ENCODE measurements at places on chromosomes 6 and 20. TPM values are rescaled to one million over a fixed set of nuclear protein-coding genes. Genes with fewer than 3 reads are reported as not detected.

DNA sequence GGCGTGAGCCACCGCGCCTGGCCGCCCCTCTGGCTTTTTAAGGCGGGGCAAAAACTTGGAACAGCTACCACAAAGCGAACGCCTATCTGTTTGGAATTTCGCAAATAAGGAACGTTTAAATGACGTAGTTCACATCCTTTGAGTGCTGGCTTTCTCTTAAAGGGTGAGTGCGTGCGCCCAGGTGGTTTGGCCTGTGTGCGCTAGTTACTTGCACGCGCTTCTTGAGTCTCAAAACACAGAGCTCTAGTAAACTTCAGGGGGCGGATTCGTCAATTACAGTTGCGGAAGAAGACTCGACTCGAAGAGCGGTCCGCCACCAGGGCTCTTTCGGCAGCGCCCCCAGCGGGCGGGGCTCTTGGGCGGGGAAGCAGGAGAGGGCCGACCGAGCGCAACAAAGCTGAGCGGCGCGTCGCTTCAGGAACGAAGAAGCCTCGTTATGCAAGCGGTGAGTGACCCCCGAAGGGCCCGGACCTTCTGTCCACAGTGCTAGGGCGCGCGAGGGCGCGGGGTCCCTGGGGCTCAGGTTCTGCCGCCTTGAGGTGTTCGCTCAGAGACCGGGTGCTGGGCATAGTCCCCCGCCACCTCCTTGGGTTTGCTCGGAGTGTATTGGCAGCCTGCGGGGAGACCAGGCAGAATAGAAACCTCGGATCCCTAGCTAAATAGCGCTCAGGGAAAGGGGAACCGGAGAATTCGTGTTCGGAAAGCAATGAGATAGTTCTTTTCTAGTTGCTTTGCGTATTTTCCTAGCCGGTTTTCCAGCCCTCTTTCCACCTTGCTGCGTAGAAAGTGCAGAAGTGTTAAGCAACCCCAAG is at the start of gene SYCP2L:
Gene SYCP2L (plus strand): TSS at position 362 of the 812 bp plus-strand sequence. CDS start 75 bp downstream, at position 437.
- H3K4me1 ChIP-seq = peaks cover 39% of the 10 kb centered on the region
- no peak for DNase-seq
- peaks cover 66% of the 10 kb centered on the region for H3K27me3 ChIP-seq
- H3K36me3 ChIP-seq = no peaks in the 10 kb centered on the region
- H3K4me3 ChIP-seq = peak within 1 kb of the TSS; percentile 49
- H3K27ac ChIP-seq = no peak within 1 kb of the TSS

DNA sequence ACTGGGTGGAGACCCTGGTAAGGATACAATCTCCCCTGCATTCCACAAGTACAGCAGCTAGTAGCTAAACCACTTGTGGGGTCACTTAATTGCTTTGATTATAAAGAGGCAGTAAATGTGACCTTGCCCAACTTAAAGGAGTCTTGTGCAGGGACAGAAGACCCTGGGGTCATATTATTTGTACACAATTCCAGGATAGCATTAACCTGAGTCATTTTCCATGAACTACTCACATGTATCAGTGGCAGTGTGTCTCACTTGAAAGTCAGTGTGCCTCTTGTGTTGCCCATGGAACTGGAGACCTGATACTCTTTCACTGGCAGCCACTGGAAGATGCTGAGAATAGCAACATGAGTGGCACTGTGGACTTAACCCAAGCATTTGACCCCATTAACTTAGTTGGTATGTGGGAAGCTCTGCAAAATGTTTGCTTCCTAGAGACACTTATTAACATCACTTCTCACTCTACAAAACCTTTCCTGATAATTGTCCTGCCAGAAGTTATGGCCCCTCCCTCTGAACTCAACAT is 28.9 kb downstream of the CLIC5 start:
- no peaks in the 10 kb centered on the region for H3K4me1 ChIP-seq
- no peak overlapping the region for H3K4me3 ChIP-seq

- H3K27ac ChIP-seq = no peak overlapping the region
- peaks cover 3% of the 10 kb centered on the region for H3K4me1 ChIP-seq
- H3K4me3 ChIP-seq = no peak overlapping the region
- H3K27me3 ChIP-seq = no peaks in the 10 kb centered on the region
- no peak for DNase-seq
- H3K36me3 ChIP-seq = peaks cover 21% of the 10 kb centered on the region
Measured at GRCh38 chr6:152371775-152372174, 265.4 kb downstream of the SYNE1 start.

DNA sequence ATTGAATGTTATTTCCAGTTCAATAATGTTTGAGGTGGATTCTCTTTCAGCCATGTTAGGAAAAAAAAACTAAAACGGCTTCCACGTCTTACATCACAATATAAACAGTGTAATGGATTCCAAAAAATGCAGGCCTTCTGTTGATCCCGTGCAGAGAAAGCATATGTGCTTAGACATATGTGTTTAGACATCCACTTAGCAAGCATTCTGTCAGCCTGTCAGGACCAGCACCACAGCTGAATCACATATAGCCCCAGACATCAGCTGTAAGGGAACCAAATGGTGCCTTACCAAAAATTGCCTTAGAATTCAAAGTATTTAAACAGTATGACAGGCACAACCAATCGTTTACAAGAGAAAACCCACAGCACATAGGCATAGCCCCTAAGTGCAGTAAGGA is 304.9 kb downstream of the EYA4 start:
- H3K27ac ChIP-seq = no peak overlapping the region
- H3K4me1 ChIP-seq = no peaks in the 10 kb centered on the region
- no peaks in the 10 kb centered on the region for H3K27me3 ChIP-seq
- DNase-seq = no peak
- no peaks in the 10 kb centered on the region for H3K36me3 ChIP-seq

ZSWIM1 gene
- 15.4 TPM for total RNA-seq

DNA sequence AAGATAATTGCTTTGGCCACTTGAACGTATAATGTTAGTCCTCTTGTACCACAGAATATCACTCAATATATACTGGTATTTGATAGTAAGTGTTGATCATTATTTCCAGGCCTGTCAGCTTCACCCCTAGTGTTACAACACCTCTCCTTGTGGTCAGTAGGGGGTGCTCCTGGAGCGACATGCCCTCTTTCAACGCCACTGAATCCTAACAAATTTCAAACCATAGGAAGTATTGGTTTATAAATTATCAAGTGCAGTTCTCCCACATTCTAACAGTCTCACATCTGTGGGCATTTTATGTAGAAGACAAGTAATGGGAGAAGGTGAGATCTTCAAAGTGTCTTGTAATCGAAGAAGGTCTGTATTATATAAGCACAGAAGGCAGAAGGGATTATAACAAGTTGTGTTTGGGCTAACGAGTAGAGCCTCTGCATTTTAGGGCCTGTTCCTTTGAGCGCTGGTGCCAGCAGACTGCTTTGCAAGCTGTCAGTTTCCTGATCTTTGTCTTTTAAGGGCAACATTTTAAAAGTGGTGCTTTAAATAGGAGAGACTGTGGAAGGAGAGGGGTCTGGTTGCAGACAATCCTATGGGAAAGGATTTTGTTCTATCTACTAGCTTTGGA is 57.1 kb upstream of the CEP162 start:
- no peaks in the 10 kb centered on the region for H3K4me1 ChIP-seq
- H3K27me3 ChIP-seq = no peaks in the 10 kb centered on the region
- H3K4me3 ChIP-seq = no peak overlapping the region
- DNase-seq = no peak
- H3K27ac ChIP-seq = no peak overlapping the region

GRCh38 chr6:132960720-132961119 is 146.4 kb downstream of the RPS12 start:
- H3K36me3 ChIP-seq = no peaks in the 10 kb centered on the region
- H3K27me3 ChIP-seq = peaks cover 5% of the 10 kb centered on the region
- no peak for DNase-seq
- no peaks in the 10 kb centered on the region for H3K4me1 ChIP-seq

DNA sequence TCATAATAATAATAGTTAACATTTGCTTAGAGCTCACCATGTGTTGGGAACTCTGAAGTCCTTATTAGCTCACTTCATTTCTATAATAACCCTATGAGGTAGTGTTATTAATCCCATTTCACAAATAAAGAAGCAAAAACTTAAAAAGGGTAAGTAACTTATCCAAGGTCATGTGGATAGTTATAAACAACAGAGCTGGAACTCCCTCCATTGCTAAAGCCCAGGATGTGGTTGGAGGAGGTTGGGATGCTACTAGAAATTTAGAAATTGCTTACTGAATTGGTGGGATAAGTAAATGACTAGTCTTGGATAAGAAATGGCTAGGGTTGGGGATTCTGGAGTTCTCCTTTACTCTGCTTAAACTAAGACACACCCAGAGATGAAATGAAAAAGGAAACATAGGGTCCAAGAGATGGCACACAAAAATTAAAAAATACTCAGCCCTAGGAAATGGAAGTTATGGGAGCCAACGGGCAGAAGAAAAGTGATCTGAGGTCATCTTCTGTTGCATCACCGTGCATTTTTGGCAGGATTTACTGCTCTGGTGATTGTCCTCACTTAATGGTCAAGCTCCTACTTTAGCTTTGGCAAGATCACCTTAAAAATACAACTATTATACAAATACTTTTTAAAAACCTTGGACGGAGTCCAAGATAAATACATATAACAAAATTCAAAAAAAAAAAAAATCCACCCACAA is 7.7 kb upstream of the CLIC5 start:
- H3K4me1 ChIP-seq = no peaks in the 10 kb centered on the region
- no peak overlapping the region for H3K4me3 ChIP-seq
- no peak overlapping the region for H3K27ac ChIP-seq
- H3K36me3 ChIP-seq = no peaks in the 10 kb centered on the region
- DNase-seq = no peak
- H3K27me3 ChIP-seq = no peaks in the 10 kb centered on the region

GRCh38 chr6:105326216-105326615 is 76.7 kb downstream of the PREP start:
- no peak for DNase-seq
- no peaks in the 10 kb centered on the region for H3K27me3 ChIP-seq

SLC22A23 gene
- total RNA-seq = 39.6 TPM

GRCh38 chr6:157020881-157021343 is 243.7 kb downstream of the ARID1B start:
- no peaks in the 10 kb centered on the region for H3K36me3 ChIP-seq
- H3K4me3 ChIP-seq = peak overlapping the region; percentile 78
- H3K4me1 ChIP-seq = peaks cover 42% of the 10 kb centered on the region
- peak overlapping the region; percentile 99 for H3K27ac ChIP-seq

DNA sequence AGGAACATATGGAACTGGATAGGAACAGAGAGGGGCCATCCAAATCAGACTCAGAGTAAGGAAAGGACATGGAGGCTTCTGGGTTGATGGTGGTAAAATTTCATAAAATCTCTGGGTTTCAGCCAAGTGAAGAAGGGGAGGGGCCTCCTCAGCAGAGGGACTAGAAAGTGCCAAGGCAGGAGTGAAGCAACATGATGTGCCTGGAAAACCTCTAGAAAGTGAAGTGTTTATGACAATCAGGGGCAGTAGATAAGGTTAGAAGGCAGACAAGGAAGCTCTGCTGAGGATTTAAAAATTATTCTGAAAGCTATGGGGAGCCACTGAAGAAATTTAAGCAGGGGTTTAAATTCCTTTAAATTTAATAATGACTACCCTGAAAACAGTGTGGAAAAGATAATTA is 126.0 kb upstream of the TENT5A start:
- no peaks in the 10 kb centered on the region for H3K36me3 ChIP-seq
- no peak for DNase-seq
- no peaks in the 10 kb centered on the region for H3K27me3 ChIP-seq
- no peak overlapping the region for H3K27ac ChIP-seq
- no peaks in the 10 kb centered on the region for H3K4me1 ChIP-seq
- no peak overlapping the region for H3K4me3 ChIP-seq

HSPA12B gene
- 2.5 TPM for total RNA-seq

DNA sequence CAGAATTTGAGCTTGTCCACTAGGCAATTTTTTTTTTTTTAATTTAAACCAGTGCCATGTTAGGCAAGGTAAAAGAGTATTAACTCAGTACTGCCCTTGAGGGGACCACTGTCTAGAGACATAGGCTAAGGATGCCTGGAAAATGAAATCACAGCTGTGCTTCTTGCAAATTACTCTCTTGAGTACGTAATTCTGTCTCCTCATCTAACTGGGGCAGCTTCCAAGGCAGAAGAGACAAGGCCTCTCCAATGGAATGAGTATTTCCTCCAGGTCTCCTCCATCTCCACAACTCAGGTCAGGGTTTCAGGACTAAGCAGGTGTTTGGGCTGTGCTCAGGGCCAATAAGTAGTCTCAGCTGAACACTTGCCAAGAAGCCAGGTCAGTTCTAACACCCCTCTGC is 33.8 kb upstream of the MRPS10 start:
- peaks cover 28% of the 10 kb centered on the region for H3K4me1 ChIP-seq
- no peak for DNase-seq
- H3K4me3 ChIP-seq = no peak overlapping the region
- peaks cover 29% of the 10 kb centered on the region for H3K36me3 ChIP-seq

GRCh38 chr20:38623061-38623460 is 21.5 kb downstream of the ARHGAP40 start:
- no peaks in the 10 kb centered on the region for H3K36me3 ChIP-seq
- no peak overlapping the region for H3K27ac ChIP-seq

- H3K4me1 ChIP-seq = peaks cover 29% of the 10 kb centered on the region
- H3K27me3 ChIP-seq = no peaks in the 10 kb centered on the region
- DNase-seq = no peak
- peaks cover 3% of the 10 kb centered on the region for H3K36me3 ChIP-seq
- no peak overlapping the region for H3K27ac ChIP-seq
Measured at GRCh38 chr6:15475872-15476271, 187.0 kb downstream of the DTNBP1 start.

- H3K4me1 ChIP-seq = no peaks in the 10 kb centered on the region
- H3K27me3 ChIP-seq = no peaks in the 10 kb centered on the region
- H3K4me3 ChIP-seq = no peak overlapping the region
Measured at GRCh38 chr6:50249493-50249892, 199.8 kb upstream of the DEFB112 start.

GRCh38 chr6:152587473-152587872 is 49.7 kb downstream of the SYNE1 start:
- no peak overlapping the region for H3K27ac ChIP-seq
- no peaks in the 10 kb centered on the region for H3K27me3 ChIP-seq
- H3K4me1 ChIP-seq = no peaks in the 10 kb centered on the region
- no peaks in the 10 kb centered on the region for H3K36me3 ChIP-seq

DNA sequence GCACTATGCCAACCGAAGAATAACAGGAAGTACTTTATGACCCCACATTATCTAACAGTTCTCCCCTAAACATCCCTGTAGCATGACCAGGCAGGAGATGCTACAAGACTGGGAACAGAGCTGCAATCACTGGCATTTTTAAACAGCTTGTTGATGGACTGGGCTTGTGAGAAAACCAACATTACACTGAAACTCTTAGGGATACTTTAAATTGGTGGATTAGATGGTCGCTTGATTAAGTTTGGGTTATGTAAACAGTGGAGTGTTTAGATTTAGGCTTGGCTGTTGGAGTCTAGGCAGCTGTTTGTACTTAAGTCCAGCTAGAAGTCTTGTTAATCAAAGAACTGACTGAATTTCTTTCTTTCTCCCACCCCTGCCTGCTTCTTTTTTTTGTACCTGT is 234.1 kb upstream of the BMP2 start:
- H3K4me1 ChIP-seq = no peaks in the 10 kb centered on the region
- DNase-seq = no peak
- no peak overlapping the region for H3K4me3 ChIP-seq
- H3K27ac ChIP-seq = no peak overlapping the region

GRCh38 chr6:39790772-39791171 is 1.4 kb upstream of the DAAM2 start:
- H3K27me3 ChIP-seq = peaks cover 18% of the 10 kb centered on the region
- no peaks in the 10 kb centered on the region for H3K36me3 ChIP-seq
- no peak for DNase-seq
- no peak overlapping the region for H3K4me3 ChIP-seq
- no peak overlapping the region for H3K27ac ChIP-seq
- peaks cover 23% of the 10 kb centered on the region for H3K4me1 ChIP-seq

HLA-DOA gene
- total RNA-seq = 14.3 TPM

GRCh38 chr6:147005499-147005898 is 198.7 kb upstream of the STXBP5 start:
- H3K36me3 ChIP-seq = no peaks in the 10 kb centered on the region
- no peak for DNase-seq
- H3K27me3 ChIP-seq = no peaks in the 10 kb centered on the region
- no peak overlapping the region for H3K27ac ChIP-seq
